Stimulated activated CD4-positive, alpha-beta T cell treated with anti-CD3 and anti-CD28 coated beads, Interleukin-1b, Interleukin-23, amount 100 ng/mL, for 24 hours (primary cell): ENCODE measurements at places on chromosomes 5 and 9.

DNA sequence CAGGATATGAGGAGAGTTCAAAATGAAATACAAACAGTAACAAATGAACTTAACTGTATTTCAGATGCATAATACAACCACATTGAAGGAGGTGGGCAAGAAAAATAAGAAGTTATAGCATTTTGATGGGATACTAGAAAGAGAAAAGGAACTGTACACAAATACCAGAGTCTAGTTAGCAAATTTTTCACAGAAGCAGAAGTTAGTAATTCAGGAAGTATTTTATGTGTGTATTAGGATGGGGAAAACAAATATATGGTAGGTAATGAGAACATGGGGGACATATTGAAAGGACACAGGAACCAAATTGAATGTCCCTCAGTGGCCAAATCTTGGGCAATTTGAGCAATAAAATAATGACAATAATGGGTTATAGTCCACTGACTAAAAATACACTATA is 18.4 kb downstream of the GM2A start:
- DNase-seq, result no peak

- no peak for DNase-seq
Measured at GRCh38 chr9:13427587-13427986, 148.1 kb upstream of the MPDZ start.

GRCh38 chr5:82863266-82863665 is 213.9 kb downstream of the TMEM167A start:
- DNase-seq, result no peak

- no peak for DNase-seq
Measured at GRCh38 chr9:115212125-115212605, 94.2 kb upstream of the TNC start.

- no peak for DNase-seq
Measured at GRCh38 chr5:66553916-66554575, 42.1 kb upstream of the MAST4 start.

- DNase-seq, result no peak
Measured at GRCh38 chr5:134515801-134516200, 9.7 kb upstream of the JADE2 start.

DNA sequence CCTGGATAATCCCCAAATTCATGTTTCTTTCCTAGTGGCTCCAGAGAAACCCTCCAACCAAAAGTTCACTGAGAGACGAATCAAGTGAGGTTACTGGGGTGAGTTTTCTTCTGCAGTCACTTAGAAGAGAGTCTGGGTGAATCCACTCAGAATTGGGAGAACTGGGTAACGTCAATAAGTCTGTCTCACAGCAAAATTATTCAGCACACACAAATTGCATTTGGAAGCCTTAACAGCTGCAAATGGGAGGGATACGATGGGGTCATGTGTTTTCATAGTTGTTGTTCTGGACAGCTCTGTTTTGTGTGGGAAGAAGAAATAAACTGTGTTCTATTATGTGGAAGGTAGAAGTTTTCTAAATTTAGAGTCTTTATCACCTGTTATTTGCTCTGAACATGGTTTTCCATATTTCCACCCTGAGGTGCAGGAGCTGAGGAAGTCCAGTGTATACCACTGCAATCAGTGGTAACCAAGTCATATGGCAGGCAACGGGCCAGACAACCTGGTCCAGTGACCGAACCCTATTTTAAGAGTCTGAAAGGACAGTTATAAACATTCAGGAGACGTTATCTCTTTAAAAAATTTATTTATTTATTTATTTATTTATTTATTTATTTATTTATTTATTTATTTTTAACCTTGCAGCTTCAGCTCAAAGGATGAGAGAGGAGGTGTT is 21.9 kb downstream of the MARCHF3 start:
- DNase-seq, result no peak

DNA sequence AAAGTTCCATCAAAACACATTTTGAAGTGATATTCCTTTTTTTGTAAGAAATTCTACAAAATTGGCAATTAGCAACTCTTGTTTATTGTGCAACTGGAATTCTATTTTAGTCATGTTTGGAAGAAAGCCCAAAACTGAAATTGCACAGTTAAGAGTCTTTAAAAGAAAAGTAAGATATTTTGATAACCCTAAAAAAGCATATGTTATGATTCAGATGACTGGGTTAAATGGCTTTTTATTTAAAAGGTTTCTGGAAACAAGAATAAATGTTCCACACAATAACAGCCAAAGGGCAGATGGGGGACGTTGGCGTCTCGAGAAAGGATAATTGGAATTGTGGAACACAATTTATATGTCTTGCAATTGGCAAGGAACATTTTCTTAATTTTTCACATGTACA is 275.2 kb downstream of the CDH9 start:
- DNase-seq, result no peak

- DNase-seq, result no peak
Measured at GRCh38 chr5:24668050-24668449, 23.3 kb upstream of the CDH10 start.

GRCh38 chr5:179495906-179496455 is 54.4 kb upstream of the RUFY1 start:
- no peak for DNase-seq

DNA sequence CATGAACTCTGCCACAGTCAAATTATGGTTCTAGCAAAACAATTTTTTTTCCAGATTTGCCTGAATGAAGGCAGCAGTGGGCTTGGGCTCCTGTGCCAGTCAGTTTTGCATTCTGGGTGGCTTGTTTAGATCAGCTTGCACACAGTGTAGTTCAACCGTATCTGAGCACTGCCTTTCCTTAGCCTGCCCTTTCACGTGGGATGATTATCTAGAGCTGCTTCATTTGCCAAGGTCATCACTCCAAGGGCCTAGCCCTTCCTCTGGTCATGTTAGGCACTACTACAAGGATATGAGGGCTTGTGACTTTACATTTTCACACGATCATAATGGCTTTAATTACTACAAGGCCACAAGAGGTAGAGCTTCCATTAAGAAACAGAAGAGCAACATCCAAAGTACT is 150.6 kb upstream of the EFNA5 start:
- DNase-seq, result no peak

GRCh38 chr9:81589819-81590218 is 99.5 kb downstream of the TLE1 start:
- DNase-seq, result no peak

DNA sequence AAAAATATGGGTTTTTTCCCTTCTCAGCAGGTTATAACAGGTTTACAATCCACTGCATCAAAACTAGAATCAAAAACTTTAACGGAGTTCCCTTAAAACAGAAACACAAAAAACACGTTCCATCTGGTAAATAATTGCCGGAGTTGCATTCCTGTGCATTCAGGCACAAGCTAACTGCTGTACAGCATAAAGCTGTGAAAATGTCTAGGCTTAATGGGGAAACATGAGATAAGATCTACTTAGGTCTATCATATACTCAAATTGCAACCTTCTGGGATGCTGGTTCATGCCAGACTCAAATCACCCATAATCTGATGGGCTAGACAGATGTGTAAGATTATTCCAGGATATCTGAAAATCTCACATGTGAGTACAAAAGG is 265.3 kb downstream of the DOCK8 start:
- DNase-seq, result no peak

GRCh38 chr5:25619273-25619672 is 974.5 kb upstream of the CDH10 start:
- DNase-seq, result no peak

GRCh38 chr5:68542207-68542606 is 326.7 kb downstream of the PIK3R1 start:
- no peak for DNase-seq

- no peak for DNase-seq
Measured at GRCh38 chr5:150575745-150576448, 64.6 kb upstream of the SYNPO start.

- no peak for DNase-seq
Measured at GRCh38 chr5:126488443-126489065, 65.3 kb downstream of the GRAMD2B start.

- DNase-seq, result no peak
Measured at GRCh38 chr5:68289498-68289897, 73.9 kb downstream of the PIK3R1 start.

- DNase-seq, result no peak
Measured at GRCh38 chr9:124818431-124819281, 34.6 kb upstream of the WDR38 start.

- no peak for DNase-seq
Measured at GRCh38 chr5:14779975-14780374, 91.6 kb downstream of the ANKH start.

GRCh38 chr5:132807163-132807838 is 5.8 kb upstream of the SOWAHA start:
- no peak for DNase-seq

DNA sequence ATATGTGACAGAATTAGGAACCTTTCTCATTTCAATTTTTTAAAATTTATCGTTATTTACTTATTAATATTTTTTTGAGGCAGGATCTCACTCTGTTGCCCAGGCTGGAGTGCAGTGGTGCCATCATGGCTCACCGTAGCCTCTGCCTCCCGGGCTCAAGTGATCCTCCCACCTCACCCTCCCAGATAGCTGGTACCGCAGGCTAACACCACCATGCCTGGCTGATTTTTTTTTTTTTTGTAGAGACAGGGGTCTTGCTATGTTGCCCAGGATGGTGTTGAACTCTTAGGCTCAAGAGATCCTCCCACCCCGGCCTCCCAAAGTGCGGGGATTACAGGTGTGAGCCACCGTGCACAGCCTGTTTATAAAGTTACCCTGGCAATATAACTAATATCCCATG is 275.2 kb downstream of the AOPEP start:
- no peak for DNase-seq

DNA sequence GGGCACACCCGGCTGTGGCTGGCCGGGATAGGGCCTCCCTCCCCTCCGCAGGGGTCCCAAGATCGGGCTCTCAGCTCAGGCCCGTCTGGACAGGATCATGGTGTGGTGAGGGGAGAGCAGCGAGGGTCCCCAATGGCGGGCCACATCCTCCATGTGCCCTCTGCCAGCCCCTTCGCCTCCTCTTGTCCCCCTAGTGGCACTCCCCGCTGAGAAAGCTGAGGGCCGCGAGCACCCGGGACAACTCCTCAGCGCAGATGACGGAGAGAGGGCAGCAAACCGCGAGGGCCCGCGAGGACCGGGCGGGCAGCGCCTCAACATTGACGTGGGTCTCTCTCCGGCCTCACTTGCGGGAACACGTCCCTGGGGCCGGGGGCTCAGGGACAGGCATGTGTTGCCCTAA is 24.6 kb downstream of the NKD2 start:
- DNase-seq, result no peak

DNA sequence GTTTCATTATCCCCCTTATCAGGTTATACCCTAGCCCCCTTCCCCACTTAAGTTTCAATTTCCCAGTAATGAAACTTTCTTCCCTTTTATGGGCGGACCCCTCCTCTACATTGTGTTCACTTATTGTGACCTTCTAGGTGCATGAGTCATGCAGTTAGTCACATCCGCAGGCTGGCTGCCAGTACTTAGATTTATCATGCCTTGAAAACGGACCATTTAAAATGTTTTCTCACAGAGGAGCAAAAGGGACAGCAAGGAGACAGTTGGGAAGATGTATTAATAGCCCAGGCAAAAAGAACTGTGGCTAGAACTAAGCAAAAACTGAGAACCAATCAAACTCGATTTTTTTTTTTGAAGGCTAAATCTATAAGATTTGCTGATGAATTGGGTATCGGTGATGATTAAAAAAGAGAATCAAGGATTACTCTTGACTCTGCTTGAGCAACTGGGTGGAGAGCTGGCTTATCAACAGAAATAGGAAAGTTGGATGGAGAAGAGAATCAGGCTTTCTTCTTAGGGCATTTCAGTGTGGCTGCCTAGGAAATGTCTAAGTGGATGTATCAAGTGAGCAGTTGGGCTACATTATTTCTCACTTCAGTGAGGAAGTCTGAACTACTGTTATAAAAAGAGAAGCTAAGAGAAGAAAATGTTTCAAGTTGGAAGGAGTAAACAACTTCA is 615.0 kb downstream of the HINT1 start:
- no peak for DNase-seq

- DNase-seq, result no peak
Measured at GRCh38 chr5:179287631-179288030, 57.6 kb downstream of the ADAMTS2 start.

GRCh38 chr5:120684213-120684612 is 220.1 kb downstream of the PRR16 start:
- no peak for DNase-seq

DNA sequence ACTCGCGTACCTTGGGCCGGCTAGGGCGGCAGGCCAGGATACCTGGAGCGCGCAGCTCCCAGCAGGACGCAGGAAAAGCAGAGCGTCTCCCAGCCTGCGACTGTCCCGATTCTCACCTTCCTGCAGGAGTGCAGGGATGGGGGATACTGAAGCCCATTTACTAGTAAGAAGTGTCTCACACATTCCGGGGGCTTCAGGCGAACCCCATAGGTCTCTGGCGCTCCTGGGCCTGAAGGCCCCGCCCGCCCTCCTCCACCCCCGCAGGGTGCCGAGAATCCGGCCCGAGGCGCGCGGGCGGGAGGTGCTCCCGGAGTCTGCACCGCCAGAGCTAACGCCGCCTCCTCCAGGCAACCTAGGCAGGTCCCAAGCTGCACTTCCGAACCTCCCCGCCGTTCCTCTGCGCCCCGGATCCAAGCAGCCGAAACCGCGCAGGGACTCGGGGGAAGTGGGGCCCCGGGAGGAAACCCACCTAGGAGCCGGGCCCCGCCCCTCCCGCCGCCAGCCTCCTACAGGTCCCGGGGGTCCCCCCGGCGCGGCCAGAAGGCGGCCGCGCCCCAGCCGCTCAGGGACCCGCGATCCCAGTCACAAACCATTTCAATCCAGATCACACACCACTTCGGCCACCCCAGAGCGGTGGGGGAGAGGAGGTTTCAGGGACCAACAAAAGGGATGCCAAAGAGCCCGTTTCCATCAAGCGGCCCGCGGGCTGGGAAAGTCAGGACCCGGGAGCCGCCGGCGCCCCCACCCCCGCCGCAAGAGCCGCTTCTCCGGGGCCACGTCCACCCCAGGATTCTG is 1.2 kb downstream of the ROR2 start:
- no peak for DNase-seq

DNA sequence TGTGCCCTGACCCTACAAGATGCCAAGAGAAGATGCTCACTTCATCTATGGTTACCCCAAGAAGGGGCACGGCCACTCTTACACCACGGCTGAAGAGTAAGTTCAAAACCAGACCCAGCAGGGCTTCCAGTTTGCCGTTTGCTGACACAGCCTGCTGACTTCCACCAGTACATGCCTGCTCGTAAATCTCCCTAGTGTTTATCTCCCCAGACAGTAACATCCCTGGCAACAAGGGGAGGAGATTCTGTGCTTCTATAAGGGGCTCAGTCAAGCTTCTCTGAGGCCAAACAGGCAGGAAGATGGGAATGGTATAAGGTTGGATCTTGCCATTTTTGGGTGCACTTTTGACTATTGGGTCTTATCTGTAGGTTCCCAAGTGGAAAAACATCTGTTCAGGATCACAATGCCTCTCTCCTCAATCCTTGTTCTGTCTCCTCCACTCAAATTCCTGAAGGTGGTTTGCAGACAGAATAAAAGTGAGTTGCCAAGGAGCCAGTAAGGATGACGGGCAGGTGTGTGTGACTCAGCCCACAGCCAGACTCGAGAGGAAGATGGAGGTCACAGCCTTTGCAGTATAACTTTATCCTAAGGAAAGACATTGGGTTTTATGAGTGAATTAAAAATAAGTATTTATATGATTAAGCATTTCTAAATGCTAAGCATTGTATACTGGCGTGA is 1.9 kb downstream of the MLANA start:
- no peak for DNase-seq
